ENCODE measurements at places on chromosomes 13 and 19.

- no peak for DNase-seq
These were observed 24.2 kb upstream of the RFC3 start for GRCh38 chr13:33793726-33794125.

DNA sequence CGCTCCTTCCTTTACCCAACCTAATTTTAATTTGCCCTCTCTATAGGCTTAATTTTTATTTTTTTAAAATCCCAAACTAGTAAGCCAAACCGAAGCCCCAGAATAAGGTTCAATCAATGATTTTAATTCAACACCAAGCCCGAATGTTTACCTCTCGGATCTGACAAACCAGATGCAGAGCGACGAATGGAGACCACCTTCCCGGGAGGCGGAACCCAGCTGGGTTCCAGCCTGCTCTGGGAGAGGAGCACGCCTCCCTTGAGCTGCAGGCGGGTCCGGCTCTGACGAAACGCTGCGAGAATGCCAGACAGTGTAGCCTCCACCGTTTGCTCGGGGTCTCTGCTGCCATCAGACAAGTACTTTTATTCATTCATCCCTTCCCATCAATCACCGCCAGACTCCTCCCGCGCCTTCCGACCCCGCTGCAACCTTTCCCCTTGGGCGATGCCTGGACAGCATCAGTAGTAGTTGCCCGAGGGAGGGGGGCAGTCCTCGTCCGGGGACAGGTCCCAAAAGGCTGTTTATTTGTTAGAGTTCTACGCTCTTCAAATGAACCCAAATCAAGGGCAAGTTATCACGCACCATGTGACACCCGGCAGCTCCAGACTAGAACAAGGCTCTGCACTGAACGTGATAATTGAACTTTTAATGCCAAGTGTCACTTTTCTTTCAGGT, 752 bp upstream of the EDNRB start:
- DNase-seq, result peak; percentile 29

DNA sequence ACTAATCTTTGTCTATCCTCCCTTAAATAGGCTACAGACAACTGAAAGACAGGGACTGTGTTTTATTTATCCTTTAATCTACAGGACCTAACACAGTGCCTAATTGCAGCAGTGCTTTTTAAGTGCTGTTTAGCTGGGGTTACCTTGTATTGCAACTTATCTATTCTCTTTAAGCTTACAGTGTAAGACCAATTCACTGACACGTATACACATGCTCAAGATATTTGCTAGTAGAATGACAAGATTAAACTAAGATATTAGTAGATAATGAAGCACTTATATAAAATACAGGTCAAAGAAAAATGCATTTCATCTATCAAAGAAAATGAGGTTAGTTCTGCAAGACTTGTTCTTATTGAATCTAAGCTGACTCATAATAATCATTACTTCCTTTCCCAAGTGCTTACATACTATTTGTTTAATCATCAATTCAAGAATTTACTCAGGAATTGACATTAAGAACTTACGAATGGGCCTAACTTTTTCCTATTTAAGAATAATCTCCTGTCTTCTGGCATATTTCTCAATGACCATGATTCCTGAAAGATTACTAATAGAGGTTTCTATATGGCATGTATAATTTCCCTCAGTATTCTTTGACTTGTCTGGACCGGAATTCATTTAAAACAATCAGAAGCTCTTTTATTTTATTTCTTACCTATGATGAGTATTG, 75.8 kb upstream of the MAB21L1 start:
- peak; percentile 42 for DNase-seq

DNA sequence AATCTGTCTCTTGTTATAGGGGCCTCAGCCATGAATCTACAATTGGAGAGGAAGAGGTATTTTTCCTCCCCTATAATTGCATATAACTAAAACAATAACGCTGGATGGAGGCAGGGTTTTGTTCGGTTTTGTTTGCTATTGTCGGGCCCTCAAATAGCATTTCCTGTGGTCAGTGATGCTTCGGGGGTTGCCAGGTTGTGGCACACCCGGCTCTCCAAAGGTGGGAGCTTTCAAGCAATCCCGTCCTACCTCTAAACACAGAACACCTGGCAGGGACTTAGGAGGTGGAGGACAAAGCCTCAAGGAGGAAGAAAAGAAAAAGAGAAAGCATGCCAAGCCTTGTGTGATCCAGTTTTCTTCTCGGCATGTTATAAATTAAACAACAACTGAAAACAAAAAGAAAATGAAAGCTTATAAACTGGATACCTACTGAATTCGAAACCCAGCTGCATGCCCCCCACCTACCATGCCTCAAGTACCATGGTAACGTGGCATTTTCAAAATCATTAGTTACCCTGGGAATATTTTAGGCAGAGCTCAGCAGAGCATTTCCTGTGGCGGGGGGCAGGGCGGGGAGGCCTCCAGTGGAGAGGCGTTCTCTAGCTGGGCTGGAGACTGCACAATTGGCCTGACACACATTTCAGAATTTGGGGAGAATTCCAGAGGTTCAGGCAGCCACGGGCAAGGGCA, 213.8 kb downstream of the DCLK1 start:
- DNase-seq, result peak; percentile 44

DNA sequence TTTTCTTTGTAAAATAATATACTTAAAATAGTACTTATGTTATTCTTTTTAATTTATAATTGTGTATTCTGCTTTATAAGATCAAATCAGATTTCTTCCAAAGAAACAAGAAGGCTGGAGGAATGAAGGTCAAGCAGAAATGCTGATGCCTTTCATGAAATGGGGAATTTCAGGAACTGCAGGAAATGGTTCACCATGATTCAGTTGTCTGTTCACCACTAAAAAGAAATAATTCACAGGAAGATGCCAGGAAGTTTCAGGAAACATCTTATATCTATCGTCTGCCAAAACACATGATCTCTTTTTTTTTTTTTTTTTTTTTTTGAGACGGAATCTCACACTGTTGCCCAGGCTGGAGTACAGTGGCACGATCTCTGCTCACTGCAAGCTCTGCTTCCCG, 15.7 kb upstream of the SCEL start:
- DNase-seq, result no peak
